IPS DF 6.9 (cell line): ENCODE measurements at places on chromosomes 2 and 18.

DNA sequence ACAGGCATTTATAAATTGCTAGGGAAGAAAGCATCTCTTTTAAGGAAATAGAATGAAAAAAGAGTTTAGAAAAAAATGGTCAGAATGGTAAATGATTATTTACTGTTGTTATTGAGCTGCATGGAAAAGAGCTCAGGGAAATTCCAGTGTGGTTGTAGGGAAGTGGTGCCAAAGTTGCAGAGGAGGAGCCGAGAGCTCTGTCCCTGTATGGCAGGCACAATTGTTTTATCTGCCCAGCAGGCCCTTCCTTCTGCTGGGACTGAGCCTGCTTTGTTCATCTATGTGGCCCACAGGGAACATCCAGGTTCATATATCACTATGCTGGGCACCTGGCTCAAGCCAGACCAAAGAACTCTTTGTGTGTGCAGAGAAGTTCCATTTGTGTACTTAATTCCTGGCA is 80.8 kb upstream of the AGAP1 start:
- no peaks in the 10 kb centered on the region; the same call in 1 of the 2 replicates for H3K4me1 ChIP-seq
- no peaks in the 10 kb centered on the region for H3K27me3 ChIP-seq
- no peak overlapping the region for H3K4me3 ChIP-seq
- DNase-seq = no peak
- H3K36me3 ChIP-seq = no peaks in the 10 kb centered on the region

GRCh38 chr2:68750592-68751396 is 16.2 kb downstream of the ARHGAP25 start:
- H3K36me3 ChIP-seq = no peaks in the 10 kb centered on the region
- no peak overlapping the region for H3K27ac ChIP-seq
- no peak overlapping the region for H3K4me3 ChIP-seq
- H3K4me1 ChIP-seq = no peaks in the 10 kb centered on the region
- H3K27me3 ChIP-seq = no peaks in the 10 kb centered on the region

GRCh38 chr18:13543811-13544732 is 182.3 kb downstream of the FAM210A start:
- no peak for DNase-seq
- no peaks in the 10 kb centered on the region; the same call in 1 of the 2 replicates for H3K4me1 ChIP-seq
- no peak overlapping the region for H3K4me3 ChIP-seq
- no peak overlapping the region for H3K27ac ChIP-seq
- no peaks in the 10 kb centered on the region for H3K36me3 ChIP-seq

DNA sequence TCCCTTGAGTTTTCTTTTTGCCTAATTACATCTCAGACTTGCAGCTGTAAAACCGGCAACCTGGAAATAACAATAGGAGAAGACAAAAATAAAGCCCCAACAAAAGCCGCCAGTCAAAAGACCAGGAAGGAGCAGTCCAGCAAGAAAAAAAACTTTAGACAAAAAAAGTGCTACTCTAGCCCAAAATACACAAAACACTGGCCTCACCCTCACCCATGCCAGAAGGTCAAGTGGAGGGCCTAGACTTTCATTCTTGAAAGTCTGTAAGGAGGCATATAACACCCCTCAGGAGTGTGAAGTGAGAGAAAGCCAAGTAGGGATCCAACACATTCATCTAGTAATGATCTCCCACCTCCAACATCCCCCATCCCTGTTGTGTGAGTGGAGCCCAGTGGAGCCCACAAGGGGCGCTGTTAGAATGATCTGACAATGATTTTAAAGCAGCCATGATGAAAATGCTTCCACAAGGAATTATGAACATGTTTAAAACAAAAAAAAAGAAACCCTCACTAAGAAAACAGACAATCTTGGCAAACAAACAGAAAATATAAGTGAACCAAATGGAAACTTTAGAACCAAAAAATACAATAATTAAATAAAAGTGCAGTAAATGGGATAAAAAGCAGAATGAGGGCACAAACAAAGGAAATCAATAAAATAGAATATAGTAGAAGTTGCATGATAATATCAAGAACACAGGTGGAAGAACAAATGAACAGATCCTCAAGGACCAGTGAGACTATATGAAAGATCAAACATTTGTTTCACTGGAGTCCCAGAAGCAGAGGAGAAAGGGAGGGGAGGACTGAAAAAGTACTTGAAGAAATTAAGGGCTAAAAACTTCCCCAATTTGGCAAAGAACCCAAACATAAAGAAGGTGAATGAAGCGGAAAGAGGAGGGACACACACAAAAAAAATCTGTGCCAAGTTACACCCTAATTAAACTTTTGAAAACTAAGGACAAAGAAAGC is 23.9 kb downstream of the SESTD1 start:
- no peak overlapping the region for H3K4me3 ChIP-seq
- no peaks in the 10 kb centered on the region for H3K27me3 ChIP-seq
- H3K4me1 ChIP-seq = no peaks in the 10 kb centered on the region; the same call in 1 of the 2 replicates
- no peaks in the 10 kb centered on the region for H3K36me3 ChIP-seq
- DNase-seq = no peak

GRCh38 chr2:111244864-111245263 is 124.2 kb downstream of the BCL2L11 start:
- no peak for DNase-seq
- H3K36me3 ChIP-seq = no peaks in the 10 kb centered on the region
- H3K27ac ChIP-seq = no peak overlapping the region
- H3K4me3 ChIP-seq = no peak overlapping the region
- no peaks in the 10 kb centered on the region for H3K27me3 ChIP-seq

DNA sequence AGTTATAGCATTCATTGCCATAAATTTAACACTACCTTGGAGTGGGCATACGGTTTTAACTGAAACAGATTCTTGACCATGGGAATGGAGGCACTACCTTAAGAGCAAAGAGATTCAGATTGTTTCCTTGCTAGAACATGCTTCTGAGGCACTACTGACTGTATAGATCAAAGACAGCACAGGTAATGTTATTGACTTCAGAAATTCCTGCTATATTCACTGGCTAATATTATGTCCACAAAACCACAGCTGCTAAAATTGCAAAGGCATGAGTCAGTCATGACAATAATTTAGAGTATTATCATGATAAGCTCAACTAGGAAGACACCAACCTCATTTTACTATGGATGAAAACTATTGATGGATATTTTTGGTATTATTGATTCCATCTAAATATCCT is 39.4 kb downstream of the SLC8A1 start:
- H3K27ac ChIP-seq = no peak overlapping the region
- no peaks in the 10 kb centered on the region for H3K4me1 ChIP-seq
- no peak for DNase-seq

DNA sequence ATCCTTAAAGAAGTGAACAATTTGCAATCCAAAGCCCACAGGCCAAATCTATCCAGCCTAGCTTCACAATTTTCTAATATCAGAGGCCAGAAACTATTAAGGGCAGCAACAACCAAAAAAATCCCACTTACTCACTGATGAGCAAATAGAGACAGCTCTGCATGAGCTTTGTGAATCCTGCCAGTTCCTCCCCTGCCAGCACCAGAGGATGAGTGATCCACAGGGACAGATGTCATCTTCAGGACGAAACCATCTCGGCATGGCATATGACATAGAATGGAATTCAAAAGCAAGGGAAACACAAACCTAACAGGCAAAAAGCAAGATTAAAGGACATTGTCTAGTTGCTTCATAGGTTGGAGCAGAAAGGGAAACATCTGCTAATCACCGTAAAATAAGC is 2.2 kb upstream of the DSC2 start:
- H3K27me3 ChIP-seq = no peaks in the 10 kb centered on the region
- H3K4me1 ChIP-seq = peaks cover 3% of the 10 kb centered on the region; the same call in 1 of the 2 replicates
- DNase-seq = no peak
- no peaks in the 10 kb centered on the region for H3K36me3 ChIP-seq
